EL (cell line): ENCODE measurements at places on chromosomes 6 and 20.

DNA sequence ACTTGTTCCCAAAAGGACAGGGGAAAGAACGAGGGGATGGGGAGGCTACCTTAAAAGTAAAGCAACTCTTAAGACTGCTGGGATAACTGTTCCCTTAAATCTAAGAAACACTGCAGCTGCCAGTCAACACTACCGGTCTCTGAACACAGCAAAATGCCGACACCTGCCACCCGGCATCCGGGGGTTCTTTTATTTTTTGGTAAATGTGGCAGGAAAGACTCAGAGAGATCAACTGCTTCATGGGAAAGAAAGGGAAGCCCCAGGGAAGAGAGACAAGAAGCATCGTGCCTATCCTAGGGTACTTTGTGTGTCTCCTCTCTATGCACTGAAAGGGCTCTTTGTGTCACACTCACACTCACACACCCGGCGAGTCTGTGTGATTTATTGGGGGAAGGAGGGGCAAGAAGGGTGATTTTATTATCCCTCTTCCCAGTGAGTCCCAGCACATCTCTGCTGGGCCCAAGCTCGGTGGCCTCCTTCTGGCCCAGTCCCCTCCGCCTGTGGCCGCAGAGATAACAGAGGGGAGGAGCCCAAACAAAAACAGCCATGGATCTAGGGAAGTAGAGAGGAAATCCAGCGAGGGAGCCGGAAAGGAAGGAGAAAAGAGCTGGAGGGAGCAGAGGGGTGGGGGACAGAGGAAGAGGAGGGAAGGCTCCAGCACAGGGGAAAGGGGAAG, 1.4 kb downstream of the FYN start:
- DNase-seq: peak; percentile 67

DNA sequence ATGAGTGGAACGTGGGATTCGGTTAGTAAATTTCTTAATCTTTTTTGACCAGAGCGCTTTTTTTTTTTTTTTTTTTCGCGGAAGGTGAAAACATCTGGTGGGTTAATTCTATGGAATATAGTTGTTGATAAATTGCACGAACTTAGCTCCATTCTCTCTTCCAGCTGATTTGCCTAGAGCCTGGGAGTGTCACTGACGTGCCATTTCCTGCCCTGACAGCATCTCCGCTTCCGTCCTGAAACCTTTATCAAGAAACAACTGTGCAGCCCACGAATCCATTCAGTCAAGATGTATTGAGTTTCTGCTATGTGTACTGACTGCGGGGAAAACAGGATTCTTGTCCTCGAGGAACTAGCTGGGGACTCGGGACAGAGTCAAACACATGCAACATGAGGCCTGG, 59.5 kb upstream of the TGM3 start:
- peak; percentile 30 for DNase-seq

DNA sequence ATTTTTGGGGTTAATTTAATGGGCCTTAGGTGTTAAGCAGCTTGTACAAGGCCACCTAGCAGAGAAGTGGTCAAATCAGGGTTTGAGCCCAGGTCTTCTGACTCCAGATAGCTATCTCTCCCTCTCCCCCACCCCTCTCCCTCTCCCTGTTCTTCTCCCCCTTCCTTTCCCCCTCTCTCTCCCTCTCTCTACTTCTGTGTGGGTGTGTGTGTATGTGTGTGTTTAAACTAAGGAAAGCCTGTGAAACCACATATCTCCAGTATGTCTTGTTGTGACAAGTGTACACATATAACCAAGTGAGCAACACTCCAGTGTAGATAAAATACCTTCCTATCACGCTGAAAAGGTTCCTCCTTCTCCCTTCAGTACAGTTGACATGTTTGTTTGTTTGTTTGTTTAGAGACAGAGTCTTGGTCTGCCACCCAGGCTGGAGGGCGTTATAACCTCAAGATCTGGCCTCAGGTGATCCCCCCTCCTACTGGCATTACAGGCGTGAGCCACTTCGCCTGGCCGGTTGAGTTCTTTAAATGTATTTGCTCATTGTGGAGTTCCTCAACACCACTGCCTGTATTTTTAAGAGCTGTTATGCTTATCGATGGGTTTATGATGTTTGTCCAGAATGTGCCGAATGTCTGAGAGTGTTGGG, 140.4 kb downstream of the JARID2 start:
- no peak for DNase-seq

GRCh38 chr6:11427723-11428245, 109.8 kb upstream of the TMEM170B start:
- DNase-seq: peak; percentile 58

DNA sequence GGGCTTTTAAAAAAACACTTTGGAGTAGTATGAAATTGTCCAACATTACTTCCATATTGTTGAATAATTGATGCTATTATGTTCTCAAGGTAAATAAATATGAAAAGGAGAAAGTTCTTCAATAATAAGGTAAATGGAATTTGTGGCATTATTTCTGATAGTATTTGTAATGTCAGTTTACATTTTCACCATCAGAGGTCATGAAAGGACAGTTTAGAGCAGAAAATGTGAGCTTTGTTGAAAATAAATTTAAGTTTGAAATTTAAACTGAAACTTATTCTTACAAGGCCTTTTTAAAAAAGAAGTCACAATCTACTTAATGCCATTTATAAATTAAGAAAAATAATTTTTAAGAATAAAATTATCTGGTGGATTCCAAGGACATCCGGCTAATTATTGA, 15.8 kb upstream of the CEP162 start:
- no peak for DNase-seq

- DNase-seq: no peak
Observed at GRCh38 chr20:20417876-20418676, 50.2 kb downstream of the INSM1 start.

DNA sequence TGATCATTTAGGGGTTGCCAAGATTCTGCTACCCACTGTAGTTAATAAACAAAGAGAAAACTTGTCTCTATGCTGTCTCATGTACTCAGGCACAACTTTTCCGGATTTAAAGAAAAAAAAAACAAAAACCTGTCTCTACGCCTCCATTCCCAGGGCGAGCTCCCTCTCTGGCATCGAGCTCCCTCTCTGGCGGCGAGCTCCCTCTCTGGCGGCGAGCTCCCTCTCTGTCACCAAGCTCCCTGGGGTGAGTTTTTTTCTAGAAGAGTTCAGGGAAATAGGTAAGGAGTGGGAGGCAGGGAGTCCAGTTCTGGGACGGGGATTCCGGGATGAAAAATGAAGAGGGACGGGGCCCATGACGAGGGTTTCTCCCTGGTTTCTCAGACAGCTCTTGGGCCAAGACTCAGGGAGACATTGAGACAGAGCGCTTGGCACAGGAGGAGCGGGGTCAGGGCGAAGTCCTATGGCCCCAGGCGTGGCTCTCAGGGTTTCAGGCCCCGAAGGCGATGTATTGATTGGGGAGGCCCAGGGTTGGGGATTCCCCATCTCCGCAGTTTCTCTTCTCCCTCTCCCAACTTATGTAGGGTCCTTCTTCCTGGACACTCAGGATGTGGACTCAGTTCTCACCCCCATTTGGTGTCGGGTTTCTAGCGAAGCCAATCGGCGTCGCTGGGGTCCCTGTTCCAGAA, 16.5 kb upstream of the HLA-A start:
- no peak for DNase-seq
